ENCODE measurements at places on chromosomes 12 and 14.

GRCh38 chr12:12872934-12873275 lies 18.5 kb upstream of the GPRC5A start:
- no peak for DNase-seq

DNA sequence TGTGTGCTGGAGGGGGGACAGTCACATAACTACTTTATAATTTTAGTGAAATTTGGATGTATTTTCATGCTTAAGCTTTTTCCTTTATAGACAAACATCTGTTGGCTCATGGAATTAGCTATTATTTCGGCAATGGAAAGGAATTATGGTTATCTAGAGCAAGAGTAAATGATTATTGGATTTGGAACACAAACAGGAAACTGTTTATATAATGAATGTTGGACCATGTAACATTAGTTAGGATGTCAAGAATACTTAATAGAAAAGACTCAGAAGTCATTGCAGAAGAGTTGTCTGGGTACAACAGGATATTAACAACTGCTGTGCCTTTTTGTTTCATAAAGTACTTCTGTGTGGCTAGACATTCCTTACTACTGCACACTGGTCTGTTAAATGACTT lies 108.7 kb downstream of the OTOGL start:
- DNase-seq, result no peak

- DNase-seq, result no peak
Measured at GRCh38 chr14:79542121-79542520, 669.2 kb downstream of the DIO2 start.

- no peak for DNase-seq
Measured at GRCh38 chr14:32230181-32230580, 27.1 kb upstream of the RNU6-8 start.

- DNase-seq, result no peak
Measured at GRCh38 chr14:61620130-61620946, 75.0 kb upstream of the HIF1A start.

GRCh38 chr12:82461393-82461792 lies 103.1 kb downstream of the METTL25 start:
- no peak for DNase-seq

- peak; percentile 35 for DNase-seq
Measured at GRCh38 chr12:132638541-132639408, 20.2 kb downstream of the P2RX2 start.

DNA sequence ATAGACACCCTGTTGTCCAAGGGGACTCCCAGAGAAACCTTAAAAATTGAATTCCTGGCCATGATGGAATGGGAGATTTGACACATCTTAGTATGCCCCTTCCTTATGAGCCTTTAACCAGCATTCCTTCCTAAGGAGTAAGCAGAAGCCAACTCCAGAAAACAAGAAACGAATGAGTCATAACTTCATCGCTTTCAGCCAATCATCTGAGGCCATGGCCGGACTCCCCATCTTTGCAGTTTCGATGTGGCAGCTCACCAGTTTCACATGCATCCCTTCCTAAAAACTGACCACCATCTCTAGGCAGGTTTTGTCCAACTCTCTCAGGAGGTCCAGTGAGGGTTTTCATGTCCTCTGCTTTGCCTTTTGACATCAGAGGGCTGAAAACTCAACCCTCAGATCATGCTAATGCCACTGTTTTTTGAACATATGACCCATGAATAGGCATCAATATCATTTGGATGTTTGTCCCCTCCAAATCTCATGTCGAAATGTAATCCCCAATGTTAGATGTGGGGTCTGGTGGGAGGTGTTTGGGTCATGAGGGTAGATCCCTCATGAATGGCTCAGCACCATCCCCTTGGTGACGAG lies 19.9 kb downstream of the DAAM1 start:
- DNase-seq, result no peak

DNA sequence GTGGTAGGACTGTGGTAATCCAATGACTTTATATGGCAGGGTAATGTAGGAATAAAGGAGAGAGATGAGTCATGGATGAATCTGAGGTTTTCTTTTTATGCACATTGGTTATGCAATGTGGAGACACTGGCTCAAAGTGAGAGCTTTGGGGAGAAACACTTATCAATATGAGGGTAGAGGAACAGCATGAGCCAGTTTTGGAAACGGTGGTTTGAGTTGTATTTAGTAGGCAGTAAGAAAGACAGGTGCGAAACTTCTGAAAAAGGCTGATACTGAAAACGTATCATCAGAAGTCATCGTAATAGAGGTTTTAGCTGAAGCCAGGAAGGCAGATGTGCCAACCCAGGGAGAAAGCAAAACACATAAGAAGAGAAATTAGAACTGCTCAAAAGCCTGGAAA lies 854.8 kb upstream of the SEL1L start:
- no peak for DNase-seq

DNA sequence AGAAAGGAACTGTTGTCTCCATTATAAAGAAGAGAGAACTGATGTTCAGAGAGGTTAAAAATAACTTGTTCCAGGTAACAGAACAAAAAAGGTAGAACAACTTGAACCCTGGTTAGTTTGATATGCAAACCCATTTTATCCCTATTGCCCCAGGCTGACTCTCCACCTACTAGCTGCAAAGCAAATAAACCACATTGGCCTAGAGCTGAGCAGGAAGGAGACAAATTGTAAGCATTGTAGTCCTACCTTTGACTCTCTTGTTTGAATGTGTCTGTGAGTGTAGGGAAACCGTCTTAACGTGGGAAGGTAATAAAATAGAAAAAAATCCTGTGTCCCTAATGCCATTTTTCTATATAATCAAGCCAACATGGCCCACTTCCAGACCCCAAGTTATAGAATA lies 126.4 kb downstream of the CCER1 start:
- DNase-seq, result no peak

- no peak for DNase-seq
Measured at GRCh38 chr14:101743701-101744100, 17.8 kb upstream of the PPP2R5C start.

- DNase-seq, result no peak
Measured at GRCh38 chr14:94540031-94540794, 21.0 kb upstream of the SERPINA4 start.

DNA sequence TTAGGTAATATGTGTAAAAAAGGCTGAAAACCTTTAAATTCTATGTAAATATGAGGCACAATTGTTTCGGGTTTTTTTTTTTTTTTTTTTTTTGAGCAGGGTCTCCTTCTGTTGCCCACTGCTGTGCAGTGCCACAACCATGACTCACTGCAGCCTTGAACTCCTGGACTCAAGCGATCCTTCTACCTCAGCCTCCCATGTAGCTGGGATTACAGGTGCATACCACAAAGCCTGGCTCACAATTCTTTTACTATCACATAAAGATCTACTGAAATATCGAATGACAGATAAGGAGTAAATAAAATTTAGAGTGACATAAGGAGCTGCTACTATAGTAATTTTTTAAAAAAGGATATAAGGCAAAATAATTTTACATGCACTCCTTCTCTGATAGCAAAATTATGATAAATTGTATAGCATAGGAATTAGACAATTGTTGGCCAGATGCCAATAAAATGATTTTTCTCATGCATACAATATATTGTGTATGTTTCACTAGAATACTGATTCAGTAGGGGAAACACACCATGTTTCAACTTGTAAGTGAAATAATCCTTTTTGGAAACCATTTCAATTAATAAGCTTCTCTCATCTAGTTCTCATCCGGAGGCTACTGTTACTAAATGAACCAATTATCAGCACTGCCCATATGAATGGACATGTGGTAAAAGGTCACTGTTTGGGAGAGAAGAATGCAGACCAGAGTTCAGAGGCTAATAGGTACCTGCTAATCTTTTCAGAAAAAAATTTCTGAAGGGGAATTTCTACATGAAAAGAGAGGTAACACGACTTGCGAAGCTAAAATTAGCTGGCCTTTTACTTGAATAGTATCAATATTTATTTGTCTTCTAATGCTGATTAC lies 108.4 kb downstream of the PPP1R12A start:
- no peak for DNase-seq

GRCh38 chr12:101795786-101796185 lies 35.0 kb downstream of the GNPTAB start:
- no peak for DNase-seq

DNA sequence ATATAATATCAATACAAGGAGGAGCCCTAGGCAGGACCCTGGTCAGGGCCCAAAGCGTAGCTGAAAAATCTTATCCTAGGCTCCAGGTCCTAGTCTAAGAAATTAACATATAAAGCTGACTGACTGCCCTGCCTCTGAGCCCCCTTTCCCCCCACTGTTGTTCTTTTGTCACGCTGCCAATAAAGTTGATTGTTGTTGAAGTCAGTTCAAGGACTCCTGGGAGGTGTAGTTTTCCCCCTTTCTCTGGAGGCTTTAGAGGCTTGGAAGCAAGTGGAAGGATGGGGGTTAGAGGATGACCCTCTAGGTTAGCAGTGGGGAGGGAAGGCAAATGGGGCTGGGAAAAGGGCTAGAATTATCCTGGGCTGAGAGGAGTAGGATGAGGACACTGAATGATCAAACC lies 3.2 kb downstream of the PPP1R1A start:
- DNase-seq, result no peak

Measured in NCI-H526 (cell line).